Regular cardiac myocyte (primary cell): ENCODE measurements at places on chromosomes 1 and 21. TPM values are rescaled to one million over a fixed set of nuclear protein-coding genes. Genes with fewer than 3 reads are reported as not detected.

The GBP2 gene
- total RNA-seq, result 10.9 and 52.1 TPM in 2 replicates

The TMIGD3 gene
- total RNA-seq, result not detected in 2 replicates

The DOP1B gene
- 8.6 and 9.9 TPM in 2 replicates for total RNA-seq

The SH3BGRL3 gene
- total RNA-seq, result 20.9 and 22.8 TPM in 2 replicates

The SH3BGR gene
- 3.3 and 6.8 TPM in 2 replicates for total RNA-seq

The VWA5B1 gene
- not detected in 2 replicates for total RNA-seq

The ATP5PO gene
- total RNA-seq, result 162 and 209 TPM in 2 replicates

The MMEL1 gene
- total RNA-seq, result under 0.01 TPM in 1 of 2 replicates, not detected in the other

The CELA3A gene
- not detected in 2 replicates for total RNA-seq

The ROR1 gene
- 7.3 and 11.3 TPM in 2 replicates for total RNA-seq

The C1orf141 gene
- not detected in 2 replicates for total RNA-seq

The SRRM1 gene
- 23.2 and 34.7 TPM in 2 replicates for total RNA-seq
